ENCODE measurements at places on chromosomes 16 and 17. TPM values are rescaled to one million over a fixed set of nuclear protein-coding genes. Genes with fewer than 3 reads are reported as not detected.

DNA sequence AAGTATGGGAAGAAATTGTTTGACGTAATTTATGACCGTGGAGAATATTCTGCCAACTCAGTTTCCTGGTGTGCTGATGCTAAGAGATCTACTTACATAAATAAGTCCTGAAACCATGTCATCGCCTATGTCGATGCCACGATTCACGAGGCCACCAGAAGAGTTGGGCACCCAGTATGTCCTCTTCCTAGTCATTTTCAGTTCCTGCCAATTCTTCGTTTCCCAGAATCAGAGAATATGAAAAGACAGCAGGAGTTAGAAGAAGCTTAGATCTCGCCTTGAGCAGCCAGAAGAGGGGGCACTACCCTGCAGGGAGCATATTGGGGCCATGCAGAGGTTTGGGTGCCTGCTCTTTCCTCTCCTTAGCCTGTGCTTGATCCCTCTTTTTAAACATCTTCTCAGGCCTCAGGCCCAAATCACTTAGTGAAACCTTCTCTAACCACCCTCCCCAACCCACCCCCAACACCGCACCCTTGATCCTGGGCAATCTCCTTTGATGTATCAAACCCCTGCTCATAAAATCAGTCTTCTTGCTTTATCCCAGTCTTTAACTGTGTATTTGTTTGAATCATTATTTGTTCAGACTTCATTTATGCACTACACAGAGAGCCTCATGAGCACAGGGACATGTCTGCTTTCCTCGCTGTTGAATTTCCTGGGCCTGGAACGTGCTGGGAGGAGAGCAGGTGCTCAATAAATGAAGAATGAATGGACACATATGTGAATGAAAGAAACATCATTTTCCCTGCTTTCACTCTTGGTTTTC is 12.2 kb upstream of the LONP2 start:
- DNase-seq, result no peak

GRCh38 chr16:54976651-54977200 is 46.1 kb downstream of the IRX5 start:
- DNase-seq, result no peak

GRCh38 chr17:80650751-80651518 is 106.3 kb downstream of the RPTOR start:
- no peak for DNase-seq

Gene CCDC40
- total RNA-seq, result 6.5 TPM

DNA sequence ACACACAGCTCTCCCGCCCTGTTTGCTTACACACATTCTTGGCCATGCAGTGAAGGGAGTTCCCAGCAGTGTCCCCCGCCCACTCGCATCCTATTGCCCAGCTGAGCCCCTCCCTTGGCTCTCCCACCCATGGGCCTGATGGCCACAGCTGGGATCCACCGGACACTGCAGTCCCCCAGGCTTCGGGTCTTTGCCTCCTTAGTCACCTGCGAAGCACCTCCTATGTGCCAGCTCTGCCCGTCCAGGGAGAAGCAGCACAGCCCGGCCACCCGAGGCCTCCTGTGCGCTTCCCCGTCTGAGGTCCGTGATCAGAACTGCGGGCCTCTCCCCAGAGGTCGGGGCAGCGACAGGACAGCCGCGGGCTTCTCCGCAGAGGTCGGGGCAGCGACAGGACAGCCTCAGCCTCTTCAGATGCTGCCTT is 136.9 kb downstream of the BANP start:
- no peak for DNase-seq

DNA sequence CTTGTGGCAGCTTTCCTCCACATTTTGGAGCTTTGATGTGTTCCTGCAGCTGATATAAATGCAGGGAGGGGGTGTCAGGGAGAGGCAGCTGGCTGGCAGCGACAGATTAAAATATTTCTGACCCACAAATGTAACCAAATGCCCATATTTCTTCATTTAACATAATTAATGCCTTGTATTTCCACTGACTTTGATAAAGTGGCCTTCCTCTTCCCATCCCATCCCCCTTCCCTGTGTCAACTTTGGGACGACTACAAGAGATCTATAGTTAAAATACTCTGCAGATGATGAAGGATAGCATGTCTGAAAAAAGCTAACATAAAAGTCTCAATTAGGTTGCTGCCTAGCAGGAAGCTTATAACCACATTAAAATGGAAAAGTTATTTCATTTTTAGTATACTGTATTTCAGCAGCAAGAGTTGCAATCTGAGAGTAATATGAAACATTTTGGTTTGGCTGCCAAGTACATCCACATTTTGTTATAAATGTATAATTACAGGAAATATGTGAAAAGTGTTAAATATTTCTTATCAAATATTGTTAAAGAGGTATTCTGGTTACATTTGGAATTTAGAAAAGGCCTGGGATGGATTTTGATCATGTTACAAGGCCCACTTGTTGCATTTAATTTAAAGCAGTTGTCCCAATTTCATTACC is 238.7 kb upstream of the TBX2 start:
- no peak for DNase-seq

Gene FOXF1
- total RNA-seq, result 0.41 TPM

GRCh38 chr16:79083508-79084299 is 516.8 kb downstream of the MAF start:
- DNase-seq, result no peak

All from frontal cortex (tissue), 4 donors.